Breast epithelium (tissue), 4 donors: ENCODE measurements at places on chromosomes 5 and 9.

DNA sequence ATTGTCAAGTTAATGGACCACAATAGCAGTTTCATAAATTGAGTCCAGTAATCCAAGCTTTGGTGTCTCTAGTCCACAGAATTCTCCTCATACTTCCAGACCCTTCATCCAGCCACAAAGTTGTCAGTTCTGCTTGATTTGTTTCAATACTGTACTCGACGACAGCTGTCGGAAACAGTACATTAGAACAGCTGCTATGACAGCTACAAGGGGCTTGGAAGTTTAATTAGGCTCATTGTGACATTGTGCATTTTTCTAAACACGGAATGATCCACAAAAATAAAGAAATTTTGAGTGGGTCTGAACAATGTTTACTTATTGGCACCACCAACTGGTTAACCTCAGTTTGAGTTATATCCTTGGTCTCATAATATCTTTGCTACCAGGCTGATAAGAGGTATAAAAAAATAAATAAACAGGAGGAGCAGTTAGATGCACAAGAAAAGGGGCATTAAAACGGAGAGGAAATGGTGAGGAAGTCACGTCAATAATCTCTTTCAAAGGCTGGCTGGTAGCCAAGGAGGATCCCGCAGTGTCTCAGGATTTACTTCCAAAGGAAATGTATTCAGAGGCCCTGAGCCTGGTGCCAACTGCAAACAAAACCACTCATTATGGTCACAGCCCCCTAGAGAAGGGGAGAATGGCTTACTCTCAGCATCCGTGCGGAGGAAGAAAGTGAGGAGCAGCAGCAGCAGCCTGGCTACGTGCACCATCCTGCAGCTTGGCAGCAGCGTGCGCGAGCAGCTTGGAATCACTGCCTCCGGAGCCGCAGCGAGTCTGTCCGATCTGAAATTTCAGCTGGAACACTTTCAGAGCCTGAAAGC lies 933.8 kb upstream of the DMAC1 start:
- DNase-seq: no peak

GRCh38 chr5:174239718-174240117 lies 194.2 kb downstream of the NSG2 start:
- no peak for DNase-seq

DNA sequence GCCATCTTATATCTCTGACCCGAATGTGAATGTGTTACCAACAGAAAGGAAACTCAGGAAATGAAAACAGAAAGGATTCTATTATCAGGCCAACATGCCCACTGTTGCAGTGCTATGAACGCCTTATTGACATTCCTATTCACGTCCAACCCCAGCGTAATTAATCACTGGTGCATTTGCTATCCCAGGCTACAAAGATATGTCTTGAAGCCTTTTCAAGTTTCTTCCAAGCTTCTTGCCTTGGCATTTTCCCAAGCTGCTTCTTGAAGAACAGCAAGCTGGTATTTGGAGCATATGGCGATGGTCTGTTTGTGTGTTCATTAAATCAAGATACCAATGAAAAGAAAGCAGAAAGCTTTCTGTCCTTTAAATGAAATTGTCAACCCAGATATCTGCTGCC lies 579.2 kb upstream of the ZNF462 start:
- no peak for DNase-seq

DNA sequence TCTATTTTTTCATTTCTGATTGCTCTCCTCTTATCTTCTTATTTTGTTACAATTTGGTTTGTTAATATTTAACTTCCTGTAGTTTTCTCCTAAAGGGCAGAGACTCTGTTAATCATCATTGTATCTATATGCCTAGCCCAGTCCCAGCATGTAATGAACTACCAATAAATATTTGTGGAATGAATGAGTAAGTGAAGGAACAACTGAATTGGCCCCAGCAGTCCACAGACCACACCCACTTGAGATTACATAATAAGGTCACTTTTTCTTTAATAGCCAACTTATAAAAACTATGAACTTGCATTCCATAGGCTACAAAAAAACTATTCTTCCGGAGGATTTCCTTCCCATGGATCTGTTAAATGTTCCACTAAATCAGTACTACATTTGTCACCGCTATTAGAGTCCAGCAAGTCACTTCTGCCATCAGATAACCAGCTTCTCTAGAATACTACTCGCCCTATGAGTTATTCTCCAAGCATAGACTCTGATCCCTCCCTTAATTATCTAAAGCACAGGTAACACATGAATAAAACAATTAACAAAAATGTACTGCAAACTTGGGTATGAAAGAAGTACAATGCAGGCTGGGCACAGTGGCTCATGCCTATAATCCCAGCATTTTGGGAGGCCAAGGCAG lies 27.5 kb upstream of the TNPO1 start:
- DNase-seq: no peak

DNA sequence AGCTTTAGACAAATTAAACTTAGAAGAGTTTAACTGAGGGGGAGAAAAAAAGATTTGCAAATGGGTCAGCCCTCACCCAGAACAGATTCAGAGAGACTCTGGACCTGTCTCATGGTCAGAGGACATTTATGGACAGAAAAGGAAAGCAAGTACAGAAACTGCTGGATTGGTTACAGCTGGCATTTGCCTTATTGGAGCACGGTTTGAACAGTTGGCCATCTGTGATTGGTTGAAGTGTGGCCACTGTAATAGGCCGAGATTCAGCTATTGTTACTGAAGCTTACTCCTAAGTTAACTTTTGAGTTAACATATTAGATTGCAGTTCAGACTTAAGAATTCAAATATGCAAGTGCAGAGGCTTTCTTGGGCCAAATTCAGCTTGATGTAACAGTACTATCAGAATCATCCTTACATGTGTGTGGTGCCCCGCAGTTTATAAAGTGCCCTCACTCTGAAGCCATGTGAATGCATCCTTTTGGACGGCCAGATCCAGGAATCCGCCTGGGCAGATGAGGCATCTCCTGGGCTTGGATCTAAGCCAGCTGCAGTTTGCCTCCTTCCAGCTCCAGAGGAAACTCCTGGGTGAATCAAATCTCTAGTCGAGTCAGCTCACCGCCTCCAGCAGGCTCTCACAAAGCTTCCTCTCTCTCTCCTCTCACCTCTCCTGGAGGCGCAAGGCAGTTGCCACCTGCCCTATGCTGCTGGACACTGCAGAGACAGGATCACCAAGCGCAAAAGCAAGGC lies 165.2 kb downstream of the ADAMTS12 start:
- no peak for DNase-seq

DNA sequence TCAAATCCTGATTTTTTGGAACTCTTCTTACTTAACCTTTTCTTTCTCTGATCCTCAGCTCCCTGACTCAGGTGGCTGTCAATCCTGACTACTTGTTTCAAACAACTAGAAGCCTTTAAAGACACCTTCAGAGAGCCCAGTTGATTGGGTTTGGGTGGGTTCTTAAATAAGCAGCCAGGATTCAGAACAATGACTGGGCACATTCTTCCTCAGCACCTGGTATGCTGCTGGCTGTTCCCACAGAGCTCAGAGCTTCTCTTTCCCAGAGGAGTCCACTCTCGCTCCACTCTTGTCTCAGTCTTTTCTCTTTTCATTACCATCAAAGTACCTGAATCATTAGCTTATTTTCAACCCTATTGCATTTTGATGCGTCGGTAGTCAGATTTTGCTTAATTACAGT lies 22.5 kb downstream of the PCSK5 start:
- no peak for DNase-seq

- no peak for DNase-seq
These were observed 15.0 kb downstream of the ARRDC3 start for GRCh38 chr5:91367908-91368648.

- DNase-seq: no peak
These were observed 28.7 kb downstream of the CDKN2A start for GRCh38 chr9:21965401-21965951.

- DNase-seq: no peak
These were observed 216.0 kb downstream of the KDM4C start for GRCh38 chr9:6973762-6974161.

DNA sequence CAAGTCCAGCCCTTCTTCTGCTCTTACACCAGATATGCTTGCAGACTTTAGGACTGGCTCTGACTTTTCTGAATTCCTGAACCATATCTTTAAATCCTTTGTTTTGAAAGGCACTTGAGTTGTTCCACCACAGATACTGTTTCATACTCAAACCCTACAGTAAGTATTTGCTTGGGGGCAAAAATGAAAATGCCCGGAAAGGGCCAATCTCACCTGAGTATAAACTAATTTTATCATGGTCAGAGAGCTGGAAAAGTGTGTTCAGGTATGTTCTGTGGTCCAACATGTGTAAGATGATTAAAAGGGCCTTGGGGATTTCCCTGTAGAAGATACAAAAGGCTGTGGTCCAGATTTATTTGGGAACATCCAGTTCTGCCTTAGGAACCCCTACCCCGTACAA lies 225.2 kb downstream of the MAN2A1 start:
- DNase-seq: no peak

DNA sequence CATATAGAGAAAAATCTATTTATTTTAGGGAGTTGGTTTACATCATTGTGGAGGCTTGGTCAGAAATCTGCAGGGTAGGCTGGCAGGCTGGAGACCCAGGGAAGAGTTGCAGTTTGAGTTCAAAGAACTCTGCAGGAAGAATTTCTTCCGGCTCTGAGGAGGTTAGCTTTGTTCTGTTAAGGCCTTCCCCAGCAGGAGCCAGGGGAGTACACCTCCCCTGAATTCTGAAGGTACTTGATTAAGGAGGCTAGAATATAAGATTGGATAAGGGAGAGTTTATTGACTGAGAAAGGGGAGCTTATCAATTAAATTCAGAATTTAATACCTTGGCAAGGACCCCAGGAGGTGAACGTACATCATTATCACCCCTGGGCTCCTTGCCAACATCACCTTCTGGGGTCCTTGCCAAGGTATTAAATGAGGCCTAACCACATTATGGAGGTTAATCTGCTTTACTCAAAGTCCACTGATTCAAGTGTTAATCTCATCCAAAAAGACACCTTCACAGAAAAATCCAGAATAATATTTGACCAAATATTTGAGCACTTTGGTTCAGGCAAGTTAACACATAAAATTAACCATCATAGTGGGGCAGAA lies 351.7 kb downstream of the CWC27 start:
- no peak for DNase-seq

DNA sequence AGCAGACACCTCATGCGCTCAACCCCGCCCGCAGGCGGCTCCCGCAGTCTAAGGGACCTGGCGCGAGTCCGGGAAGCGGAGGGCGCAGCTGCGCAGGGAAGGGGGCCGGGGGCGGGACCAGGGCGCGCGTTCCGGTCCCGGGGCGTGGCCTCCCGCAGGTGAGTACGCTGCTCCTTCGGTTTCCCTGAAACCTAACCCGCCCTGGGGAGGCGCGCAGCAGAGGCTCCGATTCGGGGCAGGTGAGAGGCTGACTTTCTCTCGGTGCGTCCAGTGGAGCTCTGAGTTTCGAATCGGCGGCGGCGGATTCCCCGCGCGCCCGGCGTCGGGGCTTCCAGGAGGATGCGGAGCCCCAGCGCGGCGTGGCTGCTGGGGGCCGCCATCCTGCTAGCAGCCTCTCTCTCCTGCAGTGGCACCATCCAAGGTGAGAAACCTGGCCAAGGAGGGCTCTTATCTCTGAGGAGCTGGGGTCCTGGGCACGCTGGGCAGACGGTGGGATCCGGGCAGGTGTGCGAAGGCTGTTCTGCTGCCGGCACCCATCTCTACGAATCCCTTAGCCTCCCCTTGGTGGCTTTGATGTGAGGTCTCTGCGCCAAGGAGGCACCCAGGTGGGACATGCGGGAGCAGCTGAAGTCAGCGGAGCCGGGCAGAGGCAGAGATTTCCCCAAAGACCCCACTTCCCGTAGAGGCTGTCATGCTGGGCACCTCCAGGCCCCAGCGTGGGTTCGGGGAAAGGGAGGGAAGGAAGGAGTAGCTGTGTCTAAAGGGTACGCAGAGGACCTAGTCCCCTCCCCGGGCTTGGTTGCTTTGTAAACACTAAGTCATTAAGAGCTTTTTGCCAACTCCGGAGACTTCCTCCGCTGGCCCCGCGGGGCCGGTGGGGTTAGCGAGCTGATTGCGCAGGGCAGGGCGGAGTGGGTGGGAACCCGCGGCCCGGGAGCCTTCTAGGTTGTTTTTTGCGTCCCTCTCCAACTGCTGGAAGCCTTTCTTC lies at the start of gene F2RL1:
Gene F2RL1, plus strand, starts transcription at position 187 of the 988 bp plus-strand sequence. Its CDS starts 153 bp downstream, at position 340.
- peak; percentile 69 for DNase-seq

DNA sequence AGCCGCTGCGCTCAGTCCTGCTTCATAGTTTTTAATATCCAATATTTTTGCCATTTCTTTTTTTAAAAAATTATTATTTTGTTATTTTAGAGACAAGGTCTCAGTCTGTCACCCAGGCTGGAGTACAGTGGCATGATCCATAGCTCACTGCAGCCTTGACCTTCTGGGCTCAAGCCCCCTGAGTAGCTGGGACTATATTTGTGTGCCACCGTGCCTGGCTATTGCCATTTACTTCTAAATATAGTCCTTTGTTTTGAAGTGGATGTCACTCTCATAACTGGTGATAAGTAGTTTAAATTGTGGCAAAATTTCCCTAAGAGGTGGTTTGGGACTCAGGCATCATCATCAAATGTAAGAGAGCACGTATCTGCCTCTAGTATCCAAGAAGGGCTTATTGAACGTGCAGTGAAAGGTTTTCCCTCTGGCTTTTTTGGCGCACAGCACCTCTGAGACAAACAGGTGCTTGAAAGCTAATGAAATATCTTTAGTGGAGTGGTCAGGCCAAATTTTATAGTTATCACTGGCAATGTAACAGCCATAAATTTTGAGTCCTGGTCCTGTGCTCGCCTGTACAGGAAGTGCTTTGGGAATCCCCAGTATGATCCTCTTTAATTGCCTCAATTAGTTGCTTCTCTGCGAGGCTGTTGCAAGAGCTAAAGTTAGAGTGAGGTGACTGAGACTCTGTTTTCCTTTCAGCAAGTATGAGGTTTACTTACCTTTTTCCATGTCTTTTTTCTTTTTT lies 14.8 kb downstream of the STXBP1 start:
- no peak for DNase-seq

DNA sequence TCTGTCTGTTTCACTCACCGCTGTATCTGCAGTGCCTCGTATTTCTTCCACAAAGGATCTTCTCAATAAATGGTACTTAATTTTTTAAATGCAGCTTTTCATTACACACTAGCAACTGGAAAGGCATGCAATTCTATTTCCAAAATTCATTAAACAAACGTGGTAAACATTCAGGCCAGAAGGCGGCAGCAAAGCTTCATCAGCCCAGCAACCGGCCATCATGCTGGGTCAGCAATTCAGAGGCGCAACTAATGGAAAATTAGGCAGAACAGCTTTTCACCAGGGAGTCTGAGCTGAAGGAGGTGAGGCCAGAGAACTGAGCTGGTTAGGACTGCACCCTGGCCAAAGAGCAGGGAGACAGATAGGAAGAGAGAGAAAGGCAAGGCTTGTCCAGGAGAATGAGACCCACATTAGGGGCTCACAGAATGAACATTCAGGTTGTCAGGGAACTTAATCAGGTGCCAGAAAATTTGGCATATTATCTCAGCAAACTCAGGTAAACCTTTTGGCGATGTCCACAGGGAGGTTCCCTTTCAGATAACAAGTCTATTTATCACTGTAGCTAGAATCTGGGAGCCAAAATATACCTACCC lies 17.7 kb upstream of the RNF180 start:
- DNase-seq: peak; percentile 25

DNA sequence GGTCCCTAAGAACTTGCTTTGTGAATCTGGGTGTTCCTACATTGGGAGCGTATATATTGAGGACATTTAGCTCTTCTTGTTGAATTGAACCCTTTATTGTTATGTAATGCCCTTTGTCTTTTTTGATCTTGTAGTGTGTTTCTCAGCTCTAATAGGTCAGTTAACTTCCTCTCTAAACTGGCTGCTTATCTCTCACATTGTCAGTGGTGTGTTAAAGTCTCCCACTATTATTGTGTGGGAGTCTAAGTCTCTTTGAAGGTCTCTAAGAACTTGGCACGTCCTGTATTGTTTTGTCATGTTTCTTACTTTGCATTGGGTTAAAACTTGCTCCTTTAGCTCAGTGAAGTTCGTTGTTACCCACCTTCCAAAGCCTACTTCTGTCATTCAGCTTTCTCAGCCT lies 36.2 kb downstream of the RIC1 start:
- DNase-seq: no peak
